ENCODE measurements at places on chromosomes 6 and 20. TPM values are rescaled to one million over a fixed set of nuclear protein-coding genes. Genes with fewer than 3 reads are reported as not detected.

DNA sequence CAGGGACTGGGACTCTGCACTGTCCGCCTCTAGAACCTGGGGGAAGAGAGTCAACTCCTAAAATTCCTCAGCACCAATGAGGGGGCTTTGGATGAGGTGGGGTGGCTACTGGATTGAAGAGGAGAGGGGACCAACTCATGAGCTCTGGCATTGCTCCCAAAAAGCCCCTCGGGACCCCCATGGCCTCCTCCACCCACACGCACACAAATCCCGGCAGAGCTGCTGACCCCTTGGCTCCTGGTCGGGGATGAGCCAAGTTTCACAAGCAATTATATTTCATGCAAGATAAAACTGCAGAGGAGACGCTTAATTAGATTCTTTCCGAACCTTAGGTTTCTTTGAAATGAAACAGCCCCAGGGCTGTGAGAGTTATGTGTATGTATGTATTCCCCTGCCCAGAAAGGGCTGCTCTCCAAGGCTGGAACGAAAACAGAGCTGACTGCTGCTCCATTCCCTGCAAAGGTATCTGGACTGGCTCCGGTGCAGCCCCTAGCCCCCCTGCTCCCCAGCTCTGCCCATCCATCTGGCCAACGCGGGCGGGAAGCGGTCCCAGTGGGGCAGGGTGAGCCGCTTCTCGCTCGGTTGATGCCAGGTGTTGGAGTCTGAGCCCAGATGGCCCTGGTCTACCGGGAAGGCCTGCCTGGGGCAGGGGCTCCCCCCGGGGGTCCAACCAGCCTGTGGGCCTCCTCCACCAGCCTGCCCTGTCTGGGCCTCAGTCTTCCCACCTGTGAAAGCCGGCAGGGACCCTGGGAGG is 46.8 kb upstream of the STX16 start:
- H3K36me3 ChIP-seq, result no peaks in the 10 kb centered on the region
- H3K27ac ChIP-seq, result no peak overlapping the region
- H3K4me1 ChIP-seq, result peaks cover 5% of the 10 kb centered on the region
- peak overlapping the region; percentile 31 for H3K4me3 ChIP-seq
- H3K27me3 ChIP-seq, result no peaks in the 10 kb centered on the region

DNA sequence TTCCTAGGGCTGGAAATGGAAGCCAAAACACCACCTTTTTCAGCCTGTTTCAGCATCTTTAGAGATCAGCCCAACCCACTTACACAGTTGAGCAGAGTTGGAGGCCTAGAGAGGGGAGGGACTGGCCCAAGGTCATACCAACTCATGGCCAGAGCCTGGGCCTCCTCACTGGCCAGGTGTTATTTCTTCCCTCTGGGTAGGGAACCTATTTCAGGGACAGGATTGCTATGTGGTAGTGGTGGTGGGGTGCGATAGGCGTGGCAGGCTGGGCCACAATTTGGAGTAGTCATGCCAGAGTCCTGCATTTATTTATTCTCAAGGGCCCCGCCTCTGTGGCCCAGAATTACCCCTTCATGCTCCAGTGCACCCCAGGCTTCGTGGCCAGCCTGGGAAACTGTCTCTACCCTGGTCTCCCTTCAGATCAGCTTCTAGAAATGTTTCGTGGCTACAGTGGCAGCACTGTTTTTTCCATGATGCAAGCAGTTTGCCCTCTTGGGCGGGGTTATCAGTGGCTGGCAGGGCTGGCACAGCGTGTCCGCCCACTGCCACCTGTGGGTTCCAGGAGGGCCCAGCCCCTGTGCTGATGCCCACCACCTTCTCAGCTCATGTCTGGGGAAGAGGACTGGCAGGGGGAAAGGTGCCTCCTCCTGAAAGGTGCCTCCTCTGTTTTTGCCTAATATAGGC is 6.2 kb downstream of the VEGFA start:
- no peak for DNase-seq
- peak overlapping the region; percentile 95 for H3K27ac ChIP-seq
- H3K36me3 ChIP-seq, result no peaks in the 10 kb centered on the region
- no peak overlapping the region for H3K4me3 ChIP-seq

Gene MYMX
- 0.88 TPM for total RNA-seq

Gene NMBR
- not detected for total RNA-seq

Data from breast epithelium (tissue), 4 donors.